Fibroblast of skin of scalp (primary cell): ENCODE measurements at places on chromosomes 6 and 20.

DNA sequence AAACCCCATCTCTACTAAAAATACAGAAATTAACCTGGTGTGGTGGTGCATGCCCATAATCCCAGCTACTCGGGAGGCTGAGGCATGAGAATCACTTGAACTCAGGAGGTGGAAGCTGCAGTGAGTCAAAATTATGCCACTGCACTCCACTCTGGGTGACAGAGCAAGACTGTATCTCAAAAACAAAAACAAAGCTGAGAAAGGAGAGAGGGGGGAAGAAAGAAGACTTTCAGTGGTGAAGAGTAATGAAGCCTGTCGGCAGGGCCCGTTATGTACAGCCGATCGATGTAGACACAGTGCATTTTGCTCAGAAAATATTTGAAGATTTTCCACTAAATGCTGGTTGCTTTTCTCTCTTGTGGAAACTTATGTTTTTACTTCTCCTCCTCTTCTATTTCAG is 13.8 kb downstream of the VAPB start:
- DNase-seq, result no peak

GRCh38 chr6:105099371-105099770 is 80.4 kb downstream of the POPDC3 start:
- no peak for DNase-seq

- DNase-seq, result peak; percentile 19
Measured at GRCh38 chr6:129567374-129567773, 142.6 kb downstream of the ARHGAP18 start.

GRCh38 chr6:195861-196360 is 96.4 kb upstream of the DUSP22 start:
- DNase-seq, result peak; percentile 2

DNA sequence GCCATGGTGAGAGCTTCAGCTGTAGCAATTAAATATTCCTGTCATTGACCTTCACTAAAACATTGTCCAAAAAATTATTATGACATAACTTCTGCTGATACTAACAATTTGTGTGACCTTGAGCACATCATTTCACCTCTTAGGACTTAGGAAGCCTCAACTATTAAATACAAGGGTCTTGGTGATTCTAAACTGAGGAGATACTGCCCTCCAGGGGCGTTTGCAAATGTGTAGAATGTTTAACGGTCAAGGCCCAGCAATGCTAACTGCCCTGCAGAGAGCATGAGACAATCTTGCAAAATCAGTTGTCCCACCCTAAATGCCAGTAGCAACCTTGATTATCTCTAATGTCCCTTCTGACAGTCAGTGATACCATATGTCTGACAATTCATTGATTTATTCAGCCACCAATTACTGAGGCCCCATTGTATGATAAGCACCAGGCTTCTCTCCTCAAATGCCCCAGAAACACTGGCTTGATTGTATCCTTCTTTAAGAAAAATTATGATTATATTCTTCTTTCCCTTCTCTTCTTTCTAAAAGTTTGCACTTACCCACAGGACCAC is 284.1 kb upstream of the PLN start:
- no peak for DNase-seq

DNA sequence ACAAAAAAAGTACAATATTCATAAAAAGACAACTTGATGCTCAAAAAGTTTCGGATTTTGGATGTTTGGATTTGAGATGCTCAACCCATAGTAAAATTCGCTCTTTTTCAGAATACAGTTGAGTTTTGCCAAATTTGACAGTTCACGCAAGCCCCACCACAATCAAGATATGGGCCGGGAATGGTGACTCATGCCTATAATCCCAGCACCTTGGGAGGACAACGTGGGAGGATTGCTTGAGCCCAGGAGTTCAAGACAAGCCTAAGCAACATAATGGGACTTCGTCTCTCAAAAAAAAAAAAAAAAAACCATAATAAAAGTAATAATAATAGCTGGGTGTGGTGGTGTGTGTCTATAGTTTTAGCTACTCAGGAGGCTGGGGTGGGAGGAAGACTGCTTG is 51.3 kb downstream of the PHF20 start:
- no peak for DNase-seq
